Activated T-helper 2 cell treated with anti-CD3 and anti-CD28 coated beads, Interferon-gamma antibody, Interleukin-2, Interleukin-4, amounts not matched to agents 10 μg/mL and 5 μg/mL and 100 μg/mL, durations not matched to agents 14 hours and 24 hours and 36 hours (primary cell): ENCODE measurements at places on chromosomes 16 and 17.

DNA sequence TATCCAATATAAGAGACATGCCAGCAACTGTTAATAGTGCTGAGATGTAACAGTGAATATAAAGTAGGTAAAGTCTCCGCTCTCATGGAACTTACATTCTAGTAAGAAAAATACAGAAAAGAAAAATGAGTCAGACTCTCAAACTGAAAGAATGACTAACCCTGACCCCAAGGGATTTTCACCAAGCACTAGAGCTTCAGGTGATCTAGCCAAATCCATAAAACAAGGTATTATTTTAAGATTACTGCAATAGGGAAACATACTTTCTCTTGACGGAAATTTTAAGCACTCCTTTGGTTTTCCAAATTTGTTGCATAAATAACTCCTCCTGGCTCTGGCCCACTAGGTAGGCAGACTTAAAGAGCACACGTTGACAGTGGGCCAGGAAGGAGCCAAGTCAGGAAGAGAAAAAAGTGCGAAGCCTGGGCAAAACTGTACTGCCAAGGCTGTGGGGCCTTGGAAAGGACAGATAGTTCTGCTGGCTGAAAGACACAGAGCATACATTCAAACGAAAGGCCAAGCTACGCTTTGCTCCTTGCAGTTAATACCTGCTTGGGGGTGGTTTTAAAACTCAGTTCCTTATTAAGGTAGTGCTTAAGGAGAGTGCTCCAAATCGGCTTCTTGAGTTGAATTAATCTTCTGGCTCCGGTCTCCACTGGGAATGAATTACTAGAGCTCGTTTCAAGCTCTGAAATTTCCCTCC lies 1.4 kb downstream of the GOT2 start:
- peak overlapping the region; percentile 99 for H3K4me3 ChIP-seq
- peaks cover 26% of the 10 kb centered on the region for H3K4me1 ChIP-seq
- H3K36me3 ChIP-seq: peaks cover 18% of the 10 kb centered on the region
- peaks cover 2% of the 10 kb centered on the region for H3K27me3 ChIP-seq

DNA sequence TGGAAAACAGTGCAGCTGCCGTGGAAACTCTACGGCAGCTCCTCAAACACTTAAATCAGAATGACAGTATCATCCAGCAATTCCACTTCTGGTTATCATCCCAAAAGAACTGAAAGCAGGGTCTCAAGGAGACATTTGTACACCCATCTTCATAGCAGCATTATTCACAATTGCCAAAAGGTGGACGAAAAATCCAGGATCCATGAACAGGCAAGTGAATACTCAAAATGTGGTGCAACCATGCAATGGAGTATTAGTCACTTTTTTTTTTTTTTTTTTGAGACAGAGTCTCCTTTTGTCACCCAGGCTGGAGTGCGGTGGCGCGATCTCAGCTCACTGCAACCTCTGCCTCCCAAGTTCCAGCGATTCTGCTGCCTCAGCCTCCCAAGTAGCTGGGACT lies 10.6 kb upstream of the AATK start:
- no peak for DNase-seq
- H3K27ac ChIP-seq: no peak overlapping the region
- H3K27me3 ChIP-seq: peaks cover 2% of the 10 kb centered on the region
- H3K4me1 ChIP-seq: no peaks in the 10 kb centered on the region
- H3K36me3 ChIP-seq: no peaks in the 10 kb centered on the region

DNA sequence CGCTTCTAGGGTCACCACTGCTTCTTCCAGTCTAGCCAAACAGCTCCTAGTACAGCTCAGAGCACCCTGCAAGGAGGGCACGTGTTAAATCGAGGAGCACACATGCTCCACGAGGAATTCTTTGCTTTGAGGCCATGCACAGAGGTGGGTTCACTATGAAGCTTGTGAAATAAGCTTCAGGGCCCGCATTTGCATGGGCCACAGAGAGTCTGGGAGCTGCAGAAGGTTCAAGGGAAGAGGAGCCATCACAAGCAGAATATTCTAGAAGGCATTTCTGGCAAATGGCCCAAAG lies 55.3 kb downstream of the MYH13 start:
- H3K27ac ChIP-seq: no peak overlapping the region
- no peaks in the 10 kb centered on the region for H3K36me3 ChIP-seq
- DNase-seq: no peak
- no peak overlapping the region for H3K4me3 ChIP-seq

DNA sequence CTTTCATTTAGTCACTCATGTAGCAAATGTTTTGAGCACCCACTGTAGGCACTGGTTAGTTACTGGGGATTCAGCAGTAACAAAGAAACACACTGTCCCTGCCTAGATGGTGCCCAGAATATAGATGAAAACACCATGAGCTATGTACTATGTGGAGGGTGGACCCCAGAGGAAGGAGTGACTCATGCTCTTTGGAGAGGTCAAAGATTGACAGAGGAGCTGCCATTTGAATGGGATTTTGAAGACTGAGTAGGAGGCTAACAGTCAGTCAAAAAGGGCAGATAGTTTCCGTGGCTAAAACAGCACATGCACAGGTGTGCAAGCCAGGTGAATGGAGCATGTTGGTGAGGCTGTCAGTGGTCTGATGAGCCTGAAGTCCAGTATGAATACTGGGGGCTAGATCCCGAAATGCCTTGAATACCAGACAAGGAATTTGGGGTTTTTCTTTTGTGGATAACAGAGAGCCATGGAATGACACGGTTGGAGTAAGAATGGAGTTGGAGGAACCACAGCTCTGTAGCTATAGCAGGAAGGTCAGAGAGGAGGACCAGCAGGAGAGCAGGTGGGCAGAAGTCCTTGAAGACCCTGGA lies 6.1 kb downstream of the IL21R start:
- DNase-seq: no peak
- H3K36me3 ChIP-seq: peaks cover 95% of the 10 kb centered on the region
- peak overlapping the region; percentile 99 for H3K4me3 ChIP-seq
- peaks cover 57% of the 10 kb centered on the region for H3K4me1 ChIP-seq
- H3K27ac ChIP-seq: peak overlapping the region; percentile 96

- no peaks in the 10 kb centered on the region for H3K4me1 ChIP-seq
- no peak for DNase-seq
- H3K4me3 ChIP-seq: no peak overlapping the region
- H3K27ac ChIP-seq: no peak overlapping the region
- H3K27me3 ChIP-seq: no peaks in the 10 kb centered on the region
Measured at GRCh38 chr17:70654706-70655105, 485.4 kb downstream of the KCNJ2 start.

GRCh38 chr16:48112600-48112999 lies 43.2 kb downstream of the ABCC12 start:
- no peaks in the 10 kb centered on the region for H3K4me1 ChIP-seq
- no peak overlapping the region for H3K4me3 ChIP-seq
- H3K36me3 ChIP-seq: no peaks in the 10 kb centered on the region

- DNase-seq: no peak
- H3K27me3 ChIP-seq: peaks cover 10% of the 10 kb centered on the region
- H3K4me1 ChIP-seq: no peaks in the 10 kb centered on the region
- H3K27ac ChIP-seq: no peak overlapping the region
Measured at GRCh38 chr17:34757106-34757505, 177.7 kb downstream of the TMEM132E start.

- no peak overlapping the region for H3K27ac ChIP-seq
- H3K4me3 ChIP-seq: no peak overlapping the region
- no peaks in the 10 kb centered on the region for H3K4me1 ChIP-seq
- DNase-seq: no peak
- no peaks in the 10 kb centered on the region for H3K27me3 ChIP-seq
- peaks cover 32% of the 10 kb centered on the region for H3K36me3 ChIP-seq
Measured at GRCh38 chr17:44733753-44734152, 25.0 kb upstream of the ADAM11 start.

GRCh38 chr16:81891736-81892364 lies 112.8 kb downstream of the PLCG2 start:
- H3K27ac ChIP-seq: no peak overlapping the region
- peaks cover 1% of the 10 kb centered on the region for H3K4me1 ChIP-seq
- no peaks in the 10 kb centered on the region for H3K27me3 ChIP-seq
- DNase-seq: no peak

GRCh38 chr17:47894498-47895346 lies 1.3 kb upstream of the SP2 start:
- peaks cover 28% of the 10 kb centered on the region for H3K4me1 ChIP-seq
- H3K27ac ChIP-seq: peak overlapping the region; percentile 90
- H3K36me3 ChIP-seq: peaks cover 13% of the 10 kb centered on the region
- peak overlapping the region; percentile 91 for H3K4me3 ChIP-seq
- no peaks in the 10 kb centered on the region for H3K27me3 ChIP-seq

DNA sequence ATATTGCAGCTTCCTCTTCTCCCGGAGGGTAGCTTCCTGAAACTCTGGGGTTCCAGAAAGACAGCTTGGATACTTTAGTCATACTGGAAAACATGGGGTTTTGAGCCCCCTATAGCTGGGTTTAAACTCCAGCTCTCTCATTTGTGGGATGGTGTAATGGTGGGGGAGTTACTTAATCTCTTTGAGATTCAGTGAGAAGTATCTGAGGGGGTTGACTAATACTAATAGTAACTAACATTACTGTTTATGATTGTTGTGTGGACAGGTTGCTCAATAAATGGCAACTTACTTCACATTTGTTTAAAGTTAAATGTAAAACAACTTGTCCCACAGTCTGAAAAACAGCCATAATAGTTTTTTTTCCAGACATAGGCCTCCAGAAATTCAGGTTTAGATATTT lies 5.1 kb upstream of the SUZ12 start:
- H3K4me3 ChIP-seq: no peak overlapping the region
- H3K27ac ChIP-seq: no peak overlapping the region
- H3K36me3 ChIP-seq: no peaks in the 10 kb centered on the region
- H3K27me3 ChIP-seq: no peaks in the 10 kb centered on the region
- DNase-seq: no peak

DNA sequence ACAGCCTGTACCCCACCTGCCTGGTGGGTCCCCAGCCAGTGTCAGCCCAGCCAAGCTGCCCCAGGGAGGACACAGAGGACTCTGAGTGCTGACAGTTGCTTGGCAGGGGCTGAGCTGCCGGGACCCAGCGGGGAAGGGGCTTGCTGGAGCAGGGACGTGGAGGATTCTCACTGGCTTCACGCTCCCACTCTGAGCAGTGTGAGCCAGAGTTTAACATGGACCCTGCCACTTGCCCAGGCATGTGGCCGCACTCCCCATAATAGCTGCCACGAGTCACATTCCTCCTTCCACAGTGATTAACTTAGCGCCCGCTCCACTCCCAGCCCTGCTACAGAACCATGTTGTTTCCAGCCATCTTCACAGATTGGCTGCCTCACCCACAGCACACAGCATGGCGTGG lies 31.2 kb downstream of the SREBF1 start:
- no peak for DNase-seq
- peaks cover 13% of the 10 kb centered on the region for H3K36me3 ChIP-seq
- peaks cover 4% of the 10 kb centered on the region for H3K4me1 ChIP-seq

DNA sequence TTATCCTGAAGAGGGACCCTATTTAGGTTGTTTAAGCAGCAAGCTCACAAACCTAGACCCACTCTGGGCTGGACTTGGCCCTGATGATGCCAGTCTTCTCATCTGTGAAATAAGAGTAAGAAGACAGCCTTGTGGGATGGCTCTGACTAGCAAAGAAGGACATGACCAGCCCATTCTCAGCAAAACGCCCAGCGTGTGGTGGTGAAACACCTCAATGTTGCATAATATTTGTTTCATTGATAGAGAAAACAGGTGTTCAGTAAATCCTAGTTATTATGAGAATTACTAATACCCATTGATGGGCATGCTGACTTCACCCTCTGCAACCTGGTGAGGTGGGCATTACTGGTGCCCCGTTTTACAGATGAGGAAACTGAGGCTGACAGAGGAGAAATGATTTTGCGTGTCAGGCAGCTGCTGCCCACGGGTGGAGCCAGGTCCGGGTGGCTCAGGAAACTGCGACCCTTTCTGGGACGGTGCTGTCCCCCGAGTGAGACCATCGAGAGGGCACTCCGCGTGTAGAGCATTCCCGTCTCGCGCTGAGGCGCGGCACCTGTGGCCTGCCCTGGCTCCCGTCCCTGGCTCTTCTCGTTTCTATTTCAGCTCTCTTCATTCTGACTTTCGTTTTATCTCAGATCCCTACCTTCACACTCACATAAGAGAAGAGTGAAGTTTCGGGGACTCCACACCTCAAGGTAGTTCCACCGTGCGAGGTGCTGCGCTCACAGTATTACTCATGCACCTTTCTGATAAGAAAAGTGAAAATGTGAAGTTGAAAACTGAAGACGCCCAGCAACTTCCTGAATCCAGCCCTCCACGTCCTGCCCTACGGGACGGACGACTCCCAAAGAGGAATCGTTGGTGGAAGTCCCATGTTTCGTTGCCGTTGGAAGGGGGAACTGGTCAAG lies 48.5 kb downstream of the IRF8 start:
- H3K4me3 ChIP-seq: peak overlapping the region; percentile 47
- H3K27me3 ChIP-seq: peaks cover 20% of the 10 kb centered on the region
- DNase-seq: peak; percentile 18
- H3K27ac ChIP-seq: no peak overlapping the region
- peaks cover 44% of the 10 kb centered on the region for H3K4me1 ChIP-seq

DNA sequence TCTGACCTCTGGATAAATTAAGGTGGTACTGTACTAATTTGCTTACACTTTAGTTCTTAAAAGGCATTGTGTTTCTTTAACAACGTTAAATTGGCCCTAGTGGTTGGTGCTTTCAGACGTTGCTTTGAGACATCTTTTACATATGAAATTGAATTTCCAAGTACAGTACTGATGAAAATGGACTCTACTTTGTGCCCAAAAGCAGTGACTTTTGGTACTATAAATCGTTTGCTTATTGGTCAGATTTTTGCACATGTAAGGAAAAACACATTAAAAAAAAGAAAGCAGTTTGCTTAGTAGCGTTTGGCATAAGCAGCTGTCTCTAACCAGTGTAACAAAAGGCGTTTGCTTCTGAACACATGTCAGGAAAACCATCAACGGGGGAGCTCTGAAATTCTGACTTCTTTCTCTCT lies 139.6 kb downstream of the CDK5R1 start:
- no peak overlapping the region for H3K27ac ChIP-seq
- no peak for DNase-seq
- no peaks in the 10 kb centered on the region for H3K4me1 ChIP-seq
- H3K4me3 ChIP-seq: no peak overlapping the region

DNA sequence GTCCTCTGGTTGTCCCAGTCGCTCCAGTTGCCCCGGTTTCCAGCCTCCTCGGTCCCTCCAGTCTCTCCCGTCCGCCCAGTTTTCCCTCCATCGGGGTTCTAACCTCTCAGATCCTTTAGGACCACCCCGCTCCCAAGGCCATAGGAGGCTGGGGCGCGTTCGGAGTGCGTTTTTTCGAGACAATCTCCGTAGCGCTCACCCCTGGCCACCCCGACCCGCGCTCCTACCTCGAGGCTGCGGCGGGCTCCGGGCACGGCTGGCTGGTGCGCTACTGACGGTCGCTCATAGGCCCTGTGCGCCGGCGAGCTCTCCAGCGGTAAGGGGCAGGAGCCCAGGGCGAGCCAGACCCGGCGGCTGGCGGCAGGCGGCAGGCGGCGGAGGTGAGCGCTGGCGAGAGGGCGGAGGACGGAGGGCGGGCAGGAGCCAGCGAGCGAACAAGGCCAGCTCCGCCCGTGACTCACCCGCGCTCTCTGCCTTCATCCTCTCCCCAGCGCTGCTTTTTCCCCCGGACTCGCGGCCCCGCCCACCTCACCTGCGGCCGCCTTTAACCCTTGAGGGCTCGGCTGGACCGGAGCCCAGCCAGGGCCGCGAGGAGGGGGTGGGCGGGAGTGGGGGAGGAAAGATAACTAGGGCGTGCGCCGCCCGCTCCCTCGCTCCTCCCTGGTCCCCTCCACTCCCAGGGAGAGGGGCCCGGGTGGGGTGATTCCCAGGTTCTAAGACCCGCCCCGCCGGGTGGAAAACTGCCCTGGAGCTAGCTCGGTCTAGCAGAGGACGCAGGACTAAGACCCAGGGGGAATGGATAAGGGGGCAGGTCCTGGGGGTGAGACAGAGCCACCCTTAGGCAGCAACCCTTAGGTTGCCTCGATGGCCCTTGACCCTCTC lies at the start of gene SP6:
SP6 (minus strand) TSS at position 472 of the 882 bp plus-strand sequence. CDS start 2,734 bp downstream, outside the sequence.
- peak within 1 kb of the TSS; percentile 19 for H3K4me3 ChIP-seq
- DNase-seq: peak; percentile 42
- H3K4me1 ChIP-seq: peaks cover 21% of the 10 kb centered on the region
- no peak within 1 kb of the TSS for H3K27ac ChIP-seq
- peaks cover 87% of the 10 kb centered on the region for H3K27me3 ChIP-seq
